ENCODE measurements at places on chromosomes 13 and 19.

DNA sequence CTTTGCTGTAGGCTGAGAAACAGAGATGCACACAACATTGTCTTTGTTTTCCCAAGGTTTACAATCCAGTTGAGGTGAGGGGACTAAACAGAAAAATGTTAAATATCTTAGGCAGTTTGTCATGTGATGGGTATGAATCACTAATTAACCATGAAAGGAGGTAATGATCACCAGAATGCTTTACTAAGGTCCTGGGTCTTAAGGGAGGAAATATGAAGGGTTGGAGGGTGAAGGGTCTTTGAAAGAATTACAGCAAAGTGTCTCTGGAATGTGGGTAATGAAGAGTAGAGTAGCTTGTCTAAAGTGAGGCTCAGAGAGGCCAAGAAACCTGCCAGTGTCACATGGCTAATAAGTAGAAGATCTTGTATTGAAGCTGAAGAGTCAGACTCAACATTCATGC is 19.0 kb downstream of the BIVM start:
- DNase-seq: no peak

DNA sequence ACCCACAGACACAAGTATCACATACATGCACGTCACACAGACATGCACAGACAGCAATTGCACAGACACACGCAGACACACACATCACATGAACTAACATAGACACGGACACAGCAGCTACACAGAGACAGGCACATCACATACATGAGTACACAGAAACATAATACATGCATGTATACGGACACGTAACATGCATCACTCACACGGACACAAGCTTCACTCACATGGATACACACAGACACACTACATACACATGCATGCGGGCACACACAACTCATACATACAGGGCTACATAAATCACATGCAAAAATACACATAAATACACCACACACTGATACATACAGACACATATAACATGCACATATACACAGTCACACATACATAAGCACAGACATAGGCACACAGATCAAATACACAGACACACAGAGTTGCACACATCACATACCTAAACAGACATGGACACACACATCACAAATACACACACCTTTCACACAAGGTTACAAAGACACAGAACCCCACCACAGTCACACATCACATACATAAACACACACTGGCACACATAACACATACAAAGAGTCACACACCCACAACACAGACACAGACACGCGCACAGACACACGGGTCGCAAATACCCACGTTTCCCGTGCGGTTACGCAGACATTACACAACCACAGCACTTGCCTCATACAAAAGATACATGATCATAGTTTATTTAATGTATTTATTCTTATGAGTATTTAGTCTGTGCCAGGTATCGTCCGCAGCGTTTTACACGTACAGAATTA is 1.1 kb upstream of the LMTK3 start:
- DNase-seq: no peak

DNA sequence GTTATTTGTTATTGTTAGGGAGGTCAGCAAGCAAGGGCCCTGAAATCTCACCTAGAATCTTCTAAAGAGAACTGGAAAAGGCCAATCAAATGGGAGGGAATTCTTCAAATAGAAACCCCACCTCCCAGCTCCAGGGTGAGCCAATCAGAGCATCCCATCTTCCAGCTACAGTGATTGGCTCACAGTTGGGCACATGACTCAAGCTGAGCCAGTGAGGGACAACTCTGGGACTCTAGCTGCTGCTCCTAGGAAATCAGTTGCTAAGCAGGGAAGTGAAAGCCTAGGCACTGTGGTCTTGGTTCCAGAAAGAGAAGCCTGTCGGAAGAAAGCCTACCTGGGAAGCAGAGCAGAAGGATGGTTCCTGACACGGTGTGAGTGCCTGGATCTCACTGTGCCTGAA is 13.4 kb downstream of the TM6SF2 start:
- peak; percentile 55 for DNase-seq

GRCh38 chr13:28327373-28328270 is 167.3 kb downstream of the FLT1 start:
- no peak for DNase-seq

DNA sequence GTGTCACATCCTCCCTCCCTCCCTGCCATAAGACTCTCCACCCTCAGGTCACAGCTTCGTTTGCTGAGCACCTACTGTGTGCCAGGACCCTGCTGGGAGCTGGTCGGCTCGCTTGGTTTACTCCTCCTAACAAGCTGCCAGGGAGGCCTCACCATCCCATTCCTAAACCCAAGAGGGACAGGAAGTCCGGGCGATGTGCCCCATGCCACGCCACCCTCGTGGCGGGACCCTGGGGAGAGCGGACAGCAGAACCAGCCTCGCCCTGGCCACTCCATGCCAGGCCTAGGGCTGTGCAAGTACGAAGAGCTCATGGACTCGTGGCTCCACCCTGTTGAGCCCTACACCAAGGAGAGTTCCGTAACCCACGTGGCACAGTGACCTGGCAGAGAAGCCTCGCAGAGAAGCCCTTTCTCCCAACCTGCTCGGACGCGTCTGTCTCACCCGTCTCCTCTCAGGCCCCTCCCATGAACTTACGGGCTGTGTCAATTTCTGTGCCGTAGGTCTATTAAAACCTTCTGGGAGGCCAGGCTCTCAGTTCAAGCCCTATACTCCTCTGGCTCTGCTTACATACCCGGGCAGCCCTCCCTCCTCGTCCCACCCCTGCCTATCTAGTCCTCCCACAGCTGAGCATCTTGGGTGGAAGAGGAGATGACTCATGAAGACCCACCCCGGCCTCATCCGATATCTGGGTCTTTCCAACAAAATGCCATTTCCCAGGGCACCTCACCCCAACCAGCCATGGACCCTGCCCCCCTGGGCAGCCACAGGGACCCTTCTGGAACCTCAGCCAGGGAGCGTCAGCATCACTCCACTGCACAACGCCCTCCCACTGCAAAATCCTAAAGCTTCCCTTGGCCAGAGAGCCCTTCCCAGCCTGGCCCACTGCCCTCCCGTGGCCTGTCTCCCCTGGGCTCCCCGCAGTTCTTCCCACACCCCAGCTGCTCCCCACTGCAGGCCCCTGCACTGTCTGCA is 2.6 kb downstream of the UBXN6 start:
- DNase-seq: no peak

GRCh38 chr19:15038294-15038693 is 11.0 kb upstream of the CASP14 start:
- no peak for DNase-seq

GRCh38 chr13:49021953-49022352 is 46.2 kb downstream of the FNDC3A start:
- no peak for DNase-seq

DNA sequence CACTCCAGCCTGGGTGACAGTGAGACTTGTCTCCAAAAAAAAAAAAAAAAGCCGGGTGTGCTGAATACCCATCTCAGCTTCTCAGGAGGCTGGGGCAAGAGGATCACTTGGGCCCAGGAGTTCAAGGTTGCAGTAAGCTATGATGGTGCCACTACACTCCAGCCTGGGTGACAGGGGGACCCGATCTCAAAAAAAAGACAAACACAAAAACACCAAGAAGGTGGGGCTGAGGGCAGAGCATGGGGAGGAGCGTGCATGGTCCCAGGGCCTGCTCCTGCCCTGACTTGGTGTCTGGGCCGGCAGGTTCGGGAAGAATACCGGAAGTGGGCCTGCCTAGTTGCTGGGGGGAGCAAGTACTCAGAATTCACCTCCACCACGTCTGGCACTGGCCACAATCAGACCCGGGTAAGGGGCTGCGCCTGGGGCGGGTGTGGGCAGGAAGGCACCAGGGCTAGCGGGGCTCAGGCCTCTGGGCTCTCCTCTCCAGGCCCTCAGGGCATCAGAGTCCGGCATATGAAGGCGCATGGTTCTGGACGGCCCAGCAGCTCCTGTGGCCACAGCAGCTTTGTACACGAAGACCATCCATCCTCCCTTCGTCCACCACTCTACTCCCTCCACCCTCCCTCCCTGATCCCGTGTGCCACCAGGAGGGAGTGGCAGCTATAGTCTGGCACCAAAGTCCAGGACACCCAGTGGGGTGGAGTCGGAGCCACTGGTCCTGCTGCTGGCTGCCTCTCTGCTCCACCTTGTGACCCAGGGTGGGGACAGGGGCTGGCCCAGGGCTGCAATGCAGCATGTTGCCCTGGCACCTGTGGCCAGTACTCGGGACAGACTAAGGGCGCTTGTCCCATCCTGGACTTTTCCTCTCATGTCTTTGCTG is 11.3 kb downstream of the DDX39A start:
- DNase-seq: no peak

DNA sequence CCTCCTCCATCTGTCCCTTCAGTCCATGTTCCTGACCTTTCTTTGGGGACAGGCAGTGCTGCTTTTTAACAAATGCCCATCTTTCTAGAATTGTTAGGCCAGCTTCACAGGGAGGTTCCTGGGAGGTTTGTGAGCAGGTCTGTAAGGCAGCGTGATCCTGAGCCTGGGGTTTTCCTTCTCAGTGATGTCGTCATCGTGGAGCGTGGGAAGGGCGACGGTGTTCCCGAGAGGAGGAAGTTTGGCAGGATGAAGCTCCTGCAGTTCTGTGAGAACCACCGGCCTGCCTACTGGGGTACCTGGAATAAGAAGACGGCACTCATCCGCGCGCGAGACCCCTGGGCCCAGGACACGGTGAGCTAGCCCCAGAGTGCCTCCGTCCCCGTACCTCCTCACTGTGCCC is 26.8 kb downstream of the CHAF1A start:
- no peak for DNase-seq

DNA sequence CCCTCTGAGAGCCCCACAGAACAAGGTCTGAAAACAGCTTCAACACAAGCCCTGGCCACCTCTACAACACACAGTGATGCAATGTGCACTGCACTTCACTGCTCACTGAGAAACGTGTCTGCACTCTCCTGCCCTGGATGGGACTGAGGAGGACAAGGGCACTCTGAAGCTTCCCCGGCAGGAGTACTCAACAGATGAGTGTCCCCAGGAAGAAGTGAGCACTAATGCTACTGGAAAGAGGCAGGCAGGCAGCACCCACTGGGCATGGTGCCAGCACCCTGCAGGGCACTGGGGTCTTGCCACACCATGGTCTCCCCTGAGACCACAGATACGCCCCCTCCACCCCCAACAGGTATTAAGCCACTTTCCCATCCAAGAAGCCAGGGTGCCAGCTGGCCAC is 17.7 kb upstream of the SLC35E1 start:
- DNase-seq: no peak

- peak; percentile 55 for DNase-seq
Measured at GRCh38 chr13:82766732-82767321, 1115.4 kb downstream of the SLITRK1 start.

- no peak for DNase-seq
Measured at GRCh38 chr19:40923934-40924391, 41.9 kb upstream of the CYP2A7 start.

GRCh38 chr13:111201304-111201940 is 86.3 kb downstream of the ARHGEF7 start:
- DNase-seq: peak; percentile 49

DNA sequence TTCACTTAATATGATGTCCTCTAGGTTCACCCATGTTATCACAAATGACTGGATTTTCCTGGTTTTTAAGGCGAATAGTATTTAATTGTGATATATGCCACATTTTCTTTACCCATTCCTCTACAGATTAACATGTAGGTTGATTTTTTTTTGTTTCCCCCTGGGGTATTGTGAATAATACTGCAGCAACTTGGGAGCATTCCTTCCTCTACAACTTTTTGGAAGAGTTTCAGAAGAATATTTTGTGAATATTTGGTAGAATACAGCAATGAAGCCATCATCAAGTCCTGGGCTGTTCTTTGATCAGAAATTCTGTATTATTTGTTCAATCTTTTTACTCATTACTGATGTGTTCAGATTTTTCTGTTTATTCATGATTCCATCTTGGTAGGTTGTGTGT is 5.6 kb upstream of the ZNF331 start:
- DNase-seq: no peak

DNA sequence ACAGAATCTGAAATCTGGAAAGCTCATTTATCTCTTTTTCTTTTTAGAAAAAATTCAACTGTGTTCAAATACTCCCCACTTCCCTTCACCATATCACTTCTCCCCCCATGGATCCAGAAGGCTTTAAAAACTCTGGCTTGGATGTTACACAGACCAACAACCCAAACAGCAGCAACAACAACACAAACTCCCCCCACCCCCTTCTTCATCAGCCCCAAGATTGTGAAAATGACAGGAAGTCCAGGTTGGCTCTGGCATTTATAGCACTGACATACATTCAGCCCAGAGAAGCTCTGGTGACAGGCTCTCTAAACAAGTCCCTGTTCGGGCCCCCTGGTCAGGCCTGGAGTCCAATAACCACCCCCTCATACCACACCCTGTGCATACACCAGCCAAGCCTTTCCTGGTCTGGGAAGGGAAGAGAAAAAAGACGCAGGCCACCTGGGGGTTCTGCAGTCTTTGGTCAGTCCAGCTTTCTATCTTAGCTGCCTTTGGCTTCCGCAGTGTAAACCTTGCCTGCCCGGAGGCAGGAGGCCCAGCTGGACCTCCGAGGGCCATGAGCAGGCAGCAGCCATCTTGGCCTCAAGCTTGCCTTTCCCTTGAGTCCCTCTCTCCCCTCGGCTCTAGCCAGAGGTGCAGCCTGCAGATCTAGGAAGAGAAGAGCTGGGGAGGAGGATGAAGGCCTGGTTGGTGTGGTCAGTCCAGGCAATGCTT is 6.8 kb downstream of the CDX2 start:
- no peak for DNase-seq

GRCh38 chr13:24741016-24741662 is 22.8 kb upstream of the RNF17 start:
- DNase-seq: no peak

GRCh38 chr19:19067276-19068072 is 3.7 kb downstream of the SLC25A42 start:
- DNase-seq: no peak

GRCh38 chr19:3234800-3235199 is 10.3 kb downstream of the CELF5 start:
- DNase-seq: no peak

DNA sequence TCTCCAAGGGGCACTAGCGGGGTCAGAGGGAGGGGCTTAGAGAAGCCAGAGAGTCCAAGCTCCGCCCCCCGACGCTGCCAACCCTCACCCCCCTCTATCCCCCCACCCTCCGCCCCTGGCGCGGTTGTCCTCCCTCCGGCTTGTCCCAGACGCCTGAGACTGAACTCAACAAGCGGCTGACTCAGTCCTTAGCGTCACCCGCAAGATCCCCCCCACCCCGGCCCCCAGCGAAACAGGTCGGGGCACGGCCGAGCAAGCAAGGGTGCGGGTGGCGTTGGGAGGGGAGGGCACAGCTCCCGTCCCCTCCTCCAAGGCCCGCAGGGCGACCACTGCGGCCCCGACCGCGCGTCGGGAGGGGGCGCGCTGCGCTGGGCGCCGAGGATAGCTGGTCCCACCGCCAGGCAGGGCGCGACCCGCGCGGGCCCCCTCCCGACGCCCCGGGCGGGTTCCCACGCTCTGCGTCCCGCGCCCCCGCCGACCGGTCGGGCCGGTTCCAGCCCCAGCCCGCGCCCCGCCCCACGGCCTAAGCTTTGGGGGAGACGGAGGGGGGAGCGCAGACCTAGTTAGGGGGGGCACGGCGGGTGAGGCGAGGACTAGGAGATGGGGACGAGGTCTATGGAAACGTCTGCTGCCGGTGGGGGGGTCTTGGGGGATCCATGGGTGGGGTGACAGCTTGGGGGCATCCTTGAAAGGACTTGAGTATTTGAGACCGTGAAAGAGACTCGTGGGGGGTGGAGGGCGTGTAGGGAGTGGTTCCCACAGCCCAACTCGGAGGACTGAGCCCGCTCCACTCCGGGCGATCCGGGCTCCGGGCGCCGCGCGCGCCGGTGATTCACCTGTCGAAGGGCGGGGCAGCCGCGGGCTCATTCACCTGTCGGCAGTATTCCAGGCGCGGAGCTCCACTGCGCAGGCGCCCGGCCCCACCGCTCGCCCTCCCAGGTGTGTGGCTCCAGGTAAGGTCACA is 5.1 kb downstream of the NOTCH3 start:
- no peak for DNase-seq
